ENCODE measurements at places on chromosomes 11 and 22.

- no peak for DNase-seq
Observed at GRCh38 chr11:113373981-113374560, 13.5 kb upstream of the ANKK1 start.

DNA sequence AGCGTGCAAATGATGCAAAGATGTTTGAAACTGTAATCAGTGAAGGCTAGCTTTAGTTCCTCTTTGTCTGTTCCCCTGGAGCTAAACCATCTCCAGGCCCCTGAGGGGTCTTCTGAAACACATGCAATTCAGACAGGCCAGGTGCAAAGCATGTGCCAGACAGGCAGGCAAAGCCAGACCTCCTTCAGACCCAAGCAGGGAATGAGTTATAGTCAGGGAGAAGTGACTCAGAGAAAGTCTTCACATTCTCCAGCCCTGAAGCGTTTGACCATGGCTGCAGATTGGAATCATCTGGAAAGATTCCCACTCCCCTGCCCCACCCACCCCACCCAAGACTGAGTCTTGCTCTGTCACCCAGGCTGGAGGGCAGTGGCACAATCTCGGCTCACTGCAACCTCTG, 187.0 kb upstream of the ISX start:
- DNase-seq, result no peak

DNA sequence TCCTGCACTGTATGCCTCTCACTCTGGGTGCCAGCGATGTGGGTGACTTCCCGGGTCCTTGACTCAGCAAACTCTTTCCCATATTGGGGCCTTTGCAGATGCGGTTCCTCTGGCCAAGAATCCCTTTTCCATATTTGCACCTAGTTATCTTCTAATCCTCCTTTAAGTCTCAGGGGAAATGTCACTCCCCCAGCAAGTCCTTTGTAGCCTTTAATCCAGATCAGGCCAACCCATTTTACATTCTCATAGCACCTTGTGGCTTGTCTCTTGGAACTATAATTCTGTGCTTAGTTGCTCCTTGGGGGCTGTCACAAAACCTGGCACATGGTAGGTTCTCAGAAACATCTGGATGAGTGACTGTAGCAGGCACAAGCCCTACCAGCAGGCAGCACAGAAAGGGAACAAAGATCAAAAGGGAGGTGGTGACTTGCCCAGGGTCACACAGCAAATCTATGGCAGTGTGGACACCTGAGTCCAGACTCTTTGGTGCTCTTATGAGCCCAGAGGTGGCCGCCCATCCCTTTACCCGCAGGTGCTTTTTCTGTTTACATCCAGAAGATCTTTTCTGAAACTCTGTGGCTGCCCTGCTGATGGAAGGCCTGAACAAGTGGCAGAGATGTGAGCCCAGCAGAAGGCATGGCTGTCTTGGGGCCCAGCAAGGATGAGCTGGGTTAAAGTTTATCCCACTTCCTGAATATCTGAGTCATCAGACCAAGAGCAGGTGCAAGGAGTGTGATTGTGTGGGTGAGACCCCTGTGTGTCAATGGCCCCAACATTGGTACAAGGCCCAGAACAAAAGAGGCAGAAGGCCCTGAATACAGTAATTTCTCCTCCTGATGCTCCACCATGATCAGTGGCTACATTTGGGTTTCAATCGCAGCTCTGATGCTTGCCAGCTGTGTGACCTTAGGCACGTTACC, 78.6 kb upstream of the GRK3 start:
- DNase-seq, result no peak

GRCh38 chr11:68412593-68413475, 47.7 kb upstream of the PPP6R3 start:
- no peak for DNase-seq

GRCh38 chr11:89484896-89485295, 6.3 kb downstream of the NOX4 start:
- no peak for DNase-seq

GRCh38 chr11:32918427-32918826, 25.8 kb downstream of the QSER1 start:
- no peak for DNase-seq

- DNase-seq, result no peak
Observed at GRCh38 chr22:20466659-20467379, 28.8 kb downstream of the KLHL22 start.

GRCh38 chr11:68090706-68091105, 30.5 kb downstream of the CHKA start:
- DNase-seq, result peak; percentile 2

Data from CD4-positive, alpha-beta T cell treated with Interleukin-15 for 4 hours (primary cell).